ENCODE measurements at places on chromosomes 6 and 20.
A peak's percentile ranks its signal among the peaks of the same experiment; 100 is the strongest.

- DNase-seq, result no peak
Measured at GRCh38 chr20:33373735-33374605, 27.3 kb downstream of the CDK5RAP1 start.

- DNase-seq, result no peak
Measured at GRCh38 chr20:56815796-56816195, 186.7 kb downstream of the TFAP2C start.

- DNase-seq, result no peak
Measured at GRCh38 chr6:149728499-149729234, 10.8 kb upstream of the LATS1 start.

- DNase-seq, result no peak
Measured at GRCh38 chr6:132513831-132514545, 1.1 kb upstream of the STX7 start.

DNA sequence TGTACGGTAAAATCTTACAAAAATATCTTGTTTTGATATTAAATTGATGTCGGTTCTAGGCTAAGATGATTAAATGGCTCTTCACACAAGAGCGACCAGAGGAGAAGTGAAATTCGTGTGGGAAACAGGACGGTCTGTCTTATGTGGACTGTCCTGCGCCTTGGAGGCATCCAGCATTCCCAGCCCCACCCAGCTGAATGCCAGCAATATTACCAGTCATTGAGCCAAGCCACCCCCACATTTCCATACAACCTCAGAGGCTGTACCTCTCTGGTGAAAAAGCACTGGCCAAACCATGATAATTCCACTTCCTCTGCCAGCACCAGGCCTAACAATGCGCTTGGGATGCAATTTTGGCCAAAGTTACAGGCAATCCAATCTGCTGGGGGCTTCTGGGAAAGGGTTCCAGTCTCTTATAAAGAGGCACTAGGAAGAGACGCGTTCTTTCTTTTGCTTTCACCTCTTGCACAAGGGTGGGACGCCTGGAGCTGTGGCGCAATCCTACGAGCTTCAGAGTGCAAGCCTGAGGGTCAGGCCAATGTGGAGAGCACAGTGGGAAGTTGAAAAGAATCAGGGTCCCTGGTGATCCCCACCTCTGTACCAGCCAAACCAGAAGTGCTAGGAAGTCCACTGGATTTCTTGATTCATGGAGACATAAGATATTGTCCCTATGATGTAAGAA, 213.1 kb downstream of the PREX1 start:
- DNase-seq, result no peak

DNA sequence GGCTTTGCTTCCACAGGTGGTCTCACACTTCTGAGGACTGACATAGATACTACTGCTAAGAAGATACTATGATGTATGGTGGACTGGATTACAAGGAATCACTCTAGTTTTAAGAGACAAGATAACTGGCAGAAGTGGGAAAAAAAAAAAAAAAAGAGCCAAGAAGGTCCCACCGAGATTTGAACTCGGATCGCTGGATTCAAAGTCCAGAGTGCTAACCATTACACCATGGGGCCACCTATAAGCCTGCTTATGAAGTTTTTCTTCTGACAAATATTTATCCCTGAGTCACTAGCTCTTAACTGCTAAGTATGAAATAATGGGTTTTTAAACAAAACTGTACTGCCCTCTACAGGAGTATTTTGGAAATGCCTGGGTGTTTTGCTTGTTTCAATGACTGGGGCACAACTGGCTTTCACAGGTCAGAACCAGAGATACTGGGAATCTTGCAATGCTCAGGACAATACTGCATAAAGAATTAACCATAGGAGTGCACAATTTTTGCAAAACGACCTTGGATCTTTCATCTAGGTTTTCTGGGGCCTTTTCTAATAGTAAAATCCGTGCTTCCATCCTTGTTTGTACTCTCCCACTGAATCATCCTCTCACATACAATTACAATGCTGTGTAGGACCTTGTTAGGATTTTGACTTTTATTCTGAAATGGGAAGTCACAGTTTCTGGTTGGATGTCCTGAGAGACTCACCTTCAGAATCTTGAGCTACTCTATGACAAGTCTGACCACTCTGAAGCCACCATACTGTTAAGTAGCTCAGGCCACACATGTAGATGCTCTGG, 116.3 kb downstream of the OR2B2 start:
- peak; percentile 77 for DNase-seq

DNA sequence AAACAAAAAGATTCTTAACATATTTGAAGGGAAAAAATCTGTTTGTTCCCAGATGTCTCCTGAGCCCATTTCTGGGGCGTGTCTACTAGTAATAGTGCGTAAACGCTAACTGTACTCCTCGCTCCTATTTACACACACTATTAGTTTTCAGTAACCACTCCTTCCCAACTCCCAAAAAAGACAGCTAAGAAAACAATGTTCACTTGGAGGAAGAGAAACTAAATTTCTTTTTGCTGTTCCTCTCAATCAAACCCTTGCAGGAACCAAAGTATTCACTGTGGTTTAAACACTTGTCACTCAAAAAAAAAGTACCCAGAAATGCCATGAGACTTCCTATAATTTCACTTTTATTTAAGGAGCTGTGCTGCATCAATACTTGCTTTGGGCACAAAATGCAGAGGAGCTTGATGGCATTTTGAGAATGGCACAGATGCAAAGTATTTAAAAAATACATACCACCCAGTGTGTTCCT, 118.2 kb downstream of the BACH2 start:
- DNase-seq, result no peak

- DNase-seq, result no peak
Measured at GRCh38 chr6:136920216-136920615, 1.9 kb upstream of the SLC35D3 start.

DNA sequence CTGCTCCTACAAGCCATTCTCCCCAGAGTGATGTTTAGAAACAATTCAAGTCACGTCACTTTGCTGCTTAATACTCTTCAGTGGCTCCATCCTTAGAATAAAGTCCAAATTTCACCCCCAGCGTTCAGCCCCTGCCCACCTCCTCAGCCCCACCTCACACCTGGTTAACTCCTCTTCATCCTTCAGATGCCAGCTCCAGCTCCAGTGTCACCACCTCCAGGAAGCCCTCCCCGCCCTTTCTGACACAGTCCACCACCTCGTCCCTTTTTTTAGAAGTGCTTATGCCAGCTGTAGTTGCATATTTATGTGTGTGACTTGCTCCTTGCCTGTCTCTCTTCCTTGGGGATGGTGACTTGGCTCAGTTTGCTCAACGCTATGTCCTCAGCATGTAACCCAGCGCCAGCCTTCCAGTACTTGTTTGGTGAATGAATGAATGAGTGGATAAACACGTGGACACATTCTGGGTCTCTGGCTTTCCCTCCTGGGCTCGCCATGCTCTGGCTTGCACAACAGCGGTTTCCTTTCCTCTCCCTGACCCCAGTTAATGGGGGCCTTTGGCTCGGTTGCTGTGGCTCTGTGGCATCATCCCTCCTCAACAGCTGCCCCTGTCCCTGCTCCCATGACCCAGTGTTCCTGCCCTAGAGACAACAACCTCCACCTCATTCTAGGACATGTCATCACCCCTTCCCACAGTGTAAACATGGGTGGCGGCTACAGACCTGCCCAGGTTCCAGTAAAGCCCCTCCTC, 3.7 kb upstream of the IP6K3 start:
- no peak for DNase-seq

DNA sequence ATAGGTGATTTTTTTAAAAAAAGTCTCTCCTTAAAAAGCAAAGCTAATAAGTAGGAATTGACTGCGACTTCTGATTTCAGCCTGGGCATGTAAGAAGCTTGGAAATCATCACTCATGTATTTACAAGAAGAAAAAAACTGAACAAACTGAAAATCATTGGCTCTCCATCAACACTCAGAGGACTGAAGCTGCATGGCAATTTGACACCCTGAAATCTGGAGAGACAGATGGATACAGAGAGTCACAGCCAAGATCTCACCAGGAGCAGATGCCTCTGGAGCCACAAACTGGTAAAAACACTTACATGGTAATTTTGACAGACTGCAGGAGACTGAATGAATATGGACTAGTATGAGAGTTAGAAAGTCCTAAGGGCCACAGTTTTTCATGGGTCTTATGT, 191.2 kb upstream of the TCF21 start:
- no peak for DNase-seq

DNA sequence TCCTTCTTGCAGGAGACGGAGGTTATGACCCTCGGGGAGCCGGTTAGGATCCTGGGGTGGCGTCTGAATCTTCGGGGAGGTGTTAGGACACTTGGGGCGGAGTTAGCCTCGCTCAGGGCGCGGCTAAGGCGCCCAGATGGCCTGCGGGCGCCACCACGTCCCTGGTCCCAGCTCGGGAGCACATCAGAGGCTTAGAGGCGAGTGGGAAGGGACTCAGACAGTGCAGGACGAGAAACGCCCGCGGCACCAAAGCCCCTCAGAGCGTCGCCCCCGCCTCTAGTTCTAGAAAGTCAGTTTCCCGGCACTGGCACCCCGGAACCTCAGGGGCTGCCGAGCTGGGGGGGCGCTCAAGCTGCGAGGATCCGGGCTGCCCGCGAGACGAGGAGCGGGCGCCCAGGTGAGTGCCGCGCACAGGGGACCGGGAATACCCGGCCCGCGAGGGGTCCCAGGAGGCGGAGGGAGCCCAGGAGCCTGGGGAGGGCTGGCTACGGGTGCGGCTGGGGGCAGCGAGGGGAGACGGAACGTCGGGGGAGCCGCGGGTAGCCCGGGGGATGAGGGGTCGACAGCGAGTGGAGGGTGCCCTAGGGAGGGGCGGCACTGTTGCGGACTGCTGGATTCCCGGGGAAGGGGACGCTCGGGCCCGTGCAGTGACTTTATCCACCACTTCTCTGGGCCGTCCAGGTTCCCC, at the start of gene HCK:
Gene HCK, plus strand, starts transcription at position 153 of the 688 bp plus-strand sequence.
- DNase-seq, result no peak

DNA sequence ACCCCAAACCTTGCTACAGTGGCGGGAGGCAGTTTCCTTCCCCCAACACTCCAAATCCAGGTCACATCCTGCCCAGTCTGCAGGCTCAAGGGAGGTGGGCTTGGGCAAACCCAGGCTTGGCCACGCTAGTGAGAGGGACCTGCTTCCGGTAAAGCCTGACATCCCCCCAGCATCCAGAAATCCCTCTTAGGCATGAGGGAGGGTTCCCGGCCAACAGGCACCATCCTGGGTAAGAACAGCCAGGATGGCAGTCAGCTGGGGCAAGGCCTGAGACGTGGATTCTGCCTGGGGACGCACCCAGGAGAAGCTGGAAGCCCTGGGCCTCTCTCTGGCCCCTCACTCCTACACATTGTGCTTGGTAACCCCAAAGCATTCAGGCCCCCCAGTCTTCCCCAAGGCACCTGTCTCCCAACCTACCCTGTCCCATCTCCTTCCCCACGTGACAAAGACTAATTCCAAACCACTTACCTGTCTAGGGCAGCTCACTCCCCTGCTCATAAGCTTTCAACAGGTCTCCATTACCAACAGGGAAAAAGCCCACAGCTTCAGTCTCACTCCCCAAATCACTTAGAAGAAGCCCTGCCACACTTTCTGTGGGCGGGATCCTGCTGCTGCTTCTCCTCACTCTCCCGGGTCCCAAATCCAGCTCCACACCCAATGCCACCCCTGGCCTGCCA, 2.1 kb downstream of the C20orf144 start:
- DNase-seq, result no peak

DNA sequence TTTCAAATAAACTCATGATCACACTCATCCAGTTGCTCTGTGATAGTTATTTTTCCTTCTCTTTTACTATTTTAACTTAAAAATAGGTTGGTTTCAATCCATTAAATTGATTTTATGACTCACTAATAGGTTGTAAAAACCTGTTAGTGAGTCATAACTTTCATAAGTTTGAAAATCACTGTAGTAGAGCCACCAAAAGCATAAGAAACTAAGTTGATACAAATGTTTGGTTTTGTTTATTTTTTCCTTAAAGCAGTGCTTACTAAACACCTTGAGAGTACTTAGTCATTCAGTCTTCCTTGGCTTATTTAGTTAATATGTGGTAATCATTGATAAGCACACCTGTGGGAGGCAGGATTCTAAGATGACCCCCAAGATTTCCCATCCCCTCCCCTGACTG, 312.1 kb upstream of the MAN1A1 start:
- DNase-seq, result no peak

DNA sequence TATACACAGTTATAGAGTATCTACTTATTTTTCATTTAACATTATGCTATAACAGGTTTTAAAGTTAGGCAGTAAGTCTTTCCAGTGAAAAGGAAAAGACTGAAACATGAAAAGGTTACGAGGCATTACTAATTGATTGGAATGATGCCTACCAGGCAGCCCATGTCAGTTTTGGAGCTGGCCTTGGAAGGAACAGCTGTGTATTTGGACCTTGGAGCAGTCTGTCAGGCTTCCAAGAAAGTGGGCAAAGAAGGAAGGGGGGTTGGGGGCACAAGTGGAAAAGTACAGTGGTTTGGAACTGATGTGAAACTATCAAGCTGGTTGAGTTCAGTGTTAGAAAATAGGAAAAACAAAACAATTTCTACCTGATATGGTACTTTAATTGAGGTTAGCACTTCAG, 41.7 kb downstream of the SLC16A10 start:
- no peak for DNase-seq

DNA sequence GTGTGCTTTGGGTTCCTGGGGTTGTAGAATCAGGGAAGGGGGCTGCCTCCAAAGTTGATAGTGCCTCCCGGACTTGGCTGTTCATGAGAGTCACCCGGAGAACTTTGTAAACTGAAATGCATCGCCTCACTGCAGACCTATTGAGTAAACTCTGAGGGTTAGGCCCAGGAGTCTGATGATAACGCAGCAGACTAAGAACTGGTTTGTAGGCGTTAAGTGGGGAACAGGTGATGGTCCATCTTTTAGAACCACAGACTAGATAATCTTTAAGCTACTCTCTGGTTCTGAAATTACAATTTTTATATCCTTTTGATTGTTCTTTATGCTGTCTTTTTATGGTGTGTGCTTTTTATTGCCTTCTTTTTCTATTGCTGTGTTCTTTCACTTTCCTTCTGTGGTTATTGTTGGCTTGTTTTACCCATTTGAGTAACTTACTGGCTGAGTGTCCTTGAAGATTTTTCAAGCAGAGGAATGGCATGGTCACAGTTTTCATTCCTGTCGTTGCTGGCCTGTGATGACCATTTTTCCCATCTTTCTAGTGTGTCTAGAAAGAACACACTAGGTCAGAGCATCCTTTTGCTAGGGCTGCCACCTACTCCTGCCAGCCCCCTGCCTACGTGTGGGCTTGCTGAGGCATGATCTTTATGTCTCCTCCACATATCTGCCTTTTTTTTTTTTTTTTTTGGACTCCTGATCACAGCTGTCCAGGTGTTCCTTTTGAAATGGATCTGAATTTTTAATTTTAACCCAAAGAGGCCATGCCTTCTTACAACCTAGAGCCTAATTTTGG, 30.9 kb downstream of the LRRC1 start:
- DNase-seq, result no peak

DNA sequence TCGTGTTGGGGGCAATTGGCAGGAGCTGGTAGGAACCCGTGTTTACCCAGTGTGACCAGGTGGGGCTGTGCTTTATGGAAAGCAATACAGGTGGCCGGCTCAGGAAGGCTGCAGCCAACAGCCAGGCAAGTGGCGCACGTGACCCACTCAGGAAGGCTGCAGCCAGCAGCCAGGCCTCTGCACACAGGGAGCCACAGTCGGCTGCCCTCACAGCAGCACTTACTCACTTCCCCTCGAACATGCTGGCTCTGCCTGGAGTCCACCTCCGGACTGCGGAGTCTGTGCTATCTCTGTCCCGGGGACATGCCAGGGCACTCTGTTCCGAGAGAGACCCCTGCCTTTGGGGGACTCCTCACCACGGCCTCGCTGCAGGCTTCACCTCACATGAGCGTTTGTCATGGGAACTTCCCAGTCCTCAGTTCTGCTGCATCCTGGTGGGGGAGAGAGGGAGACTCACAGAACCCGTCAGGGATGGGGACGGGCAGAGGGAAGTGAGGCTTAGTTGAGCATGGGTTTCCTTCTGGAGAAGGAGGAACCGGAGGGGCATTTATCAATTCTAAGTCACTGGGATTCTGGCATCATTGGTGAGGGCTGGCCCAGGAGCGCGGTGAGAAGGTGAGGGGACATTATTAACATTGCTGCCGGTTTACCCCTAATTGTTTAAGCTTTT, 76.8 kb downstream of the TTLL2 start:
- no peak for DNase-seq
